ENCODE measurements at places on chromosomes 3 and 15.

- no peak for DNase-seq
These were observed 13.7 kb upstream of the ALCAM start for GRCh38 chr3:105352976-105353375.

DNA sequence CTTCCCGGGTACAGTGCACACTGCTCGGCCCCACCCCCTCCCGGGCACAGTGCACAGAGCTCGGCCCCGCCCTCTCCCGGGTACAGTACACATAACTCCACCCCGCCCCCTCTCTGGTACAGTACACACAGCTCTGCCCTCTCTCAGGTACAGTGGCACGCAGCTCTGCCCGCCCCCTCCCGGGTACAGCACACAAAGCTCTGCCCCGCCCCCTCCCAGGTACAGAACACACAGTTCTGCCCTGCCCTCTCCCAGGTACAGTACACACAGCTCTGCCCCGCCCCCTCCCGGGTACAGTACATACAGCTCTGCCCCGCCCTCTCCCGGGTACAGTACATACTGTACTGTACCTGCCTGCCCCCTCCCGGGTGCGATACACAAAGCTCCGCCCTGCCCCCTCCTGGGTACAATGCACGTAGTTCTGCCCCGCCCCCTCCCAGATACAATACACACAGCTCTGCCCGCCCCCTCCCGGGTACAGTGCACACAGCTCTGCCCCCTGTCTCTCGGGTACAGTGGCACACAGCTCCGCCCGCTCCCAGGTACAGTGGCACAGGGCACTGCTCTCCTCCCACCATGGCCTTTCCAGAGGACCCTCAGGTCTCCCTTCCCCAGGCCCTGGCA is 16.4 kb upstream of the PRR20G start:
- DNase-seq = no peak

DNA sequence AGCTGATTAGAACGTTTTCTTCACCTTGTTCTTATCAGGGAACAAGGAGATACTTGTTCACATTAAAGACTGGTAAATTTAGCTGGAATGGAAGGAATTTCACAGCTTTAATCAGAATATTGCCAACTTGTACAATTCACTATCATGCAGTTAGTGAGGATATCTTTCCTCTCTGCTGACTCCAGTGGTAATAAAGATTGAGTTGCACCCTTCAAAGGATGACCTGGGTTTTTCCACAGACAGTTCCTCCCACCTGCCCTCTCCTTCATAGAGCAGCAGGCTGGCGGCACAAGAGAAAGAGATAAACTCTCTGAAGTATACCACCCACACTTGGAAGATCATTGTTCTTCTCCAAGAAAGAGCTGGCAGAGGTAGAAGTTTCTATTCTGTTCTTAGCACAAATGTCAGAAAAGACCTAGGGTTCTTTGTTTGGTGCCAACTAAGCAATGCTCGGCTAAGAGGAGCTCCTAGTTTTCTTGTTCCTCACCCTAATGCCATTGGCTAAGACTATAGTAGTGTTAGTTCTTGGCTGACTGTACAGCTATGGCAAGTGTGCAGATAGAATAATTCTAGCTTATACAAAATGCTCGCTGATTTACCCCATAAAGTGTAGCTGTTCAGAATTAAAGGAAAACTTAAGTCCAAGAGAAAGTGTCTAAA is 169.1 kb downstream of the CLSTN2 start:
- DNase-seq = no peak

DNA sequence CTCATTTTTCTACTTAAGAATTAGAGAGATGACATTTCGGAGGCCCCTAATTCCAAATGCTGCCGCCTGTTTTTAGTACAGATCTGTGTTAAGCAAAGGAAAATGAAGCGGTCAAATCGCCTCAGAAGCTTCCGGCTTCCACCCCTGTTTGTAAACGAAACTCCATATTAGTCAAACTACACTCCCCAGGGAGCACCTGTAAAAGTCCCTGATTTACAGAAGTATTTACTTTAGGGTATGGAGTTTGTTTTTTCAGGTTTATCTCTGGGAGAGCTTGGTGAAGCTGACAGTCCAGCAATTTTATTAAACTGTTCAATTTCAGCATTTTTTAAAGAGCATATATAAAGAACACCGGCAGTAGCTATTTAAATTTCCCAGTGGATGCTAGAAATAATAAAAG is 319.8 kb downstream of the FHIT start:
- DNase-seq = no peak

DNA sequence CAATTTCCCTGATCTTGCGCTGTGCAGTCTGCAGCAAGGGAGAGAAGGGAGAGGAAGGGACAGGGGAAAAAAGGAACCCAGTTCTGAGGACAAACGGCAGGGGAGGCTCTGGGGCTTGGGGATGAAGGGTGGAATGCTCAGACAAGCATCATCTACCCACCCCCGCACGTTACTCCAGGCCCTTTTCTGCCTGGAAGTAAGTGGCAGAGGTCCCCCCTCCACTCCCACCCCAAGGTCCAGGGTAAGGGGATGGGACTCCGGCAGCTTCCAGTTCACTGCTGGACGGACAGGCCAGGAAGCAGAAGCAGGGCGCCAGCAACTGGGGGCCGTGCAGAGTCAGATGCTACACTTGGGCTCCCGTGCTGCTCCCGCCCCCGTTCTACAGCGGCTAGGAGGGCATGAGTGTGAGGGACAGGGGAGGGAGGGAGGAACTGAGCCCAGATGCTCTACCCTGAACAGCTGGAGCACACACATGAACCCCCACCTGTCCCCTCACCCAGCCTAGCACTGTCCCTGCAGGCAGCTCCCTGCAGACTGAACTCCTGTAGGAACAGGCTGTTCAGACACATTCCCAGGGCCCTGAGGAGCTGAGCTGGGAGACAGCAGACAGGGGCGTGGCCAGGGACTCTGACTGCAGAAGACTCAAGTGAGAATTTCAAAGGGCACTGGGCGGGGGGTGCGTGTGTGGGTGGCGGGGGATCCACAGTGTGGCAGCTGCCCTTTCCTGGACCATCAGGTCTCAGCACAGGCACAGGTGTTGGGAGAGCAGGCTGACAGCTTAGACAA is 59.7 kb downstream of the SENP2 start:
- DNase-seq = no peak

DNA sequence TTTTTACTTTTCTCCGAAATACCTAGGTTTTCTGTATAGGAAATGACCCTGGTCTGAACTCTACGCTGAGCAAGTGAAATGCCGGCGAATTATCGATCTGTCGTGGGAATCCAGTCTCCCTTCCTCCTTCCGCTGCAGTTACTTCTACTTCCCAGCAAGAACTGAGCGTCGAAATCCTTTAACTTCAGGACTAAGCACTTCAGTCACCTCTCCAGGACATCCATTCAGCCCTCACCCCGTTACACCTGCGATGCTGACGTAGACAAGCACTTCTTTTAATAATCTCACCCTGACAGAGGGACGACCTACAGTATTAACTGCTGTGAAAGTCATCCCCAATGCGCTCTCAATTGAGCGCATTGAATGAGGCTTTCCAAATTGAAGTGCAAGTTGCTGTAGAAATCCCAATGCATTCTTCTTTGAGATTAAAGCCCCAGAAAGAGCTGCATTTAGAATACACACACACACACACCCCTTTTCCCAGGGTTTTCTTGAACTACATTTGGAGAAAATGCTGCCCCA is 1.3 kb downstream of the TOP2B start:
- DNase-seq = no peak

GRCh38 chr15:85555875-85556617 is 175.6 kb downstream of the AKAP13 start:
- DNase-seq = no peak

DNA sequence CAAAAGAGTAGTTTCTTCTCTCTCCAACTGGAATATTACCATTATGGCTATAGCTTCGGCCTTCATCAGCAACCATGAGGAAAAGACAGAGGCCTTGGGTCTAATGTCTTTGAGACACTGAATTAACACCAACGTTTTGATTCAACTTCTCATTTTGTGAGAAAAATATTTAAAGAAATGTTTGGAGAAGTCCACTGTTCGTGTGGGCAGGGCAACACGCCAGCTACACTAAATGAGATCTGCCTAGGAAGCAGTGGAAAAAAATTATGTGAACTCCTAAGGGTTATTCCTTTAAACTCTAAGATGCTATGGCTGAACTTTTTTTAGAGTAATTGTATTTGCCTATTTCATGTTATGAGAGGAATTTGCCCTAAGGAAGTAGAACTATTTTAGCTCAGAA is 41.8 kb downstream of the NCEH1 start:
- no peak for DNase-seq

DNA sequence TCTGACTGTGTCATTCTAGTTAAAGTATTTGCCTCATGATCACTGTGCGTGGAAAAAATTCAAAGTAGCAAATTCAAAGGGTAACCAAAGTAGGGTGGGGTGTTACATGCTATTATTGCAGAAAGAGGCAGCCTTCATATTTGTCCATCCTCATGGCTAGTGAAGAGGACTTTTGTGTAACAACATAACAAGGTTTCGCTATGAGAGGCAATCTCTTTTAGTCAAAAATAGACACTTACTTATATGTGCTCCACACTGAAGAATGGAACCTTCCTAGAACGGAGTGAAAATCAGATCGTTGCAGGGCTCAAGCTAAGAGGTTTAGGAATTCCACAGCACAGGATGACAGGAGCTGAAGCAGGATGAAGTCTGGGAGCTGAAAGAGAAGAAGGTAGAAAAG is 345.1 kb upstream of the CBLB start:
- no peak for DNase-seq

GRCh38 chr3:127692501-127693335 is 20.0 kb downstream of the ABTB1 start:
- no peak for DNase-seq

DNA sequence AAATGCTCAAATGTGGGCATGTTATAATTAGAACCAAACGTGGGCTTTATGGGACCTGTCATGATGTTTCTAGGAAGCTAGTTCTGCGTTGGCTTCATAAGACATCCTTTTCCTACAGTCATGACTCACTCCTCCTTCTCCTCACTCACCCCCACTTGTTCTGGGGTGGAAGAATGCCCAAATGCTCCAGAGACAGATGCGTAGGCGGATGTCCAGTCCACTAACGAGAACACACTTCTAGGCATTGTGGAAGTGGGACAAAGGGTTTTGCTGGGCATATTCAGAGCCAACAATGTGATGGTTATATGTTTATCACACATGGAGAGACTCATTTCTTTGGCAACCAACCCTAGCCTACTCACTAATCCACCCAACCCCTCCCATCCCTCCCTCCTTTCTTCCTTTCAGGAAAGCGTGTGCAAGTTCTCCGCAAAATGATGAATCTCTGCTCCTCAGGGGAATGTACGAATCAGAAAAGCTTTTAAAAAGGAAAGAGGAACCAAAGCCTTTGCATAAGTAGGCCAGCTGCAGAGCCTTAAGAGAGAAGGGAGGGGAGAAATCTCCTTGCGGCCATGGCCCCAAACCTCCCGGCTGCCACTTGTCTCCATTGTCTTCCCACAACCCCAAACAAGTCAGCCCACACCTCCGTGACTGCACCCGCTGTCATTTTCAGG is 123.0 kb upstream of the SPRED1 start:
- peak; percentile 6 for DNase-seq

- no peak for DNase-seq
These were observed 92.4 kb downstream of the CLDN1 start for GRCh38 chr3:190229632-190230424.

DNA sequence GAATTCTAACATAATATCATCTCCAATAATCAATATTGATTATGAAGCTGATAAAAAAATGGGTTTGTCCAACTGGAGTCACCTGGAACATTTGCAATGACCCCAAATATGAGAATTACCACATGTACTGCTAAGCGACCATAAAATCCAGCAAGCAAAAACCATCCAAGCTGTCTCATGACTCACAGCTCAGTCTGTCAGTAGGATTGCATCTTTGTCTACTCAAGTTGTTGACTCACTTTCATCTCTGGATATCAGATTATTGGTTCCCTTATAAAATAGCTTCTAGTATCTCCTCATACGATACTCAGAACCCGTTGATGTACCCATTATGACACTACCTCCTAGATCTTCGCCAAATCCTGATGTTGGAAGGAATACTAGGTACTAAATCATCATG is 209.8 kb upstream of the ATP11B start:
- no peak for DNase-seq

- no peak for DNase-seq
These were observed 2.4 kb downstream of the DRD3 start for GRCh38 chr3:114176487-114176886.

- no peak for DNase-seq
These were observed 178.2 kb upstream of the TGFBR2 start for GRCh38 chr3:30428251-30428650.

DNA sequence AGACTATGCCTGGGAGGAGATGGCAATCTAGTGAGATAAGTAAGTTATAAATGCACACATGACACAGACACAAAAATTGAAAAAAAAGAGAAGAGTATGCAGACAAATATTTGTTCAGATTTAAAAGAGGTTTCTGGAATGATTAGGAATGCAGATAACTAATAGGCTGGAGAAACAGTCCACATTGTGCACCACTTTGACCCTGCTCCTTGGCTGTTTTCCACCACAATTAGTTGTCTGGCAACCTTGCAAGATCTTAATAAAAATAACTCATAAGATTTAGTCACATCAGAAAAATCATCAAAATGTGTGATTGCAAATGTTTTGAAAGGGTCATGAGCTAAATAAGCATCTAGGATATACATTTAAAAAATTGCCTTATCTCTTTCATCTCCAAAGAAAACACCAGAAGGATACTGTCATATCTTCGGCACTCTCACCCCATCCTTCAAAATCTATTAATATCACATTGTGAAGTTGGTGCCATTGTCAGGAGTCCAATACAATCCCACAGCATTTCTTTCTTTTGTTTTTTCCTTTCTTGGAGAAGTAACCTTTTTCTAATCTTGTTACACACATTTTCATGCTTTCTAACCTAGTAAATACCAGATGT is 153.7 kb upstream of the KCNMB2 start:
- no peak for DNase-seq

- DNase-seq = no peak
These were observed 104.8 kb upstream of the WNT5A start for GRCh38 chr3:55591888-55592287.

DNA sequence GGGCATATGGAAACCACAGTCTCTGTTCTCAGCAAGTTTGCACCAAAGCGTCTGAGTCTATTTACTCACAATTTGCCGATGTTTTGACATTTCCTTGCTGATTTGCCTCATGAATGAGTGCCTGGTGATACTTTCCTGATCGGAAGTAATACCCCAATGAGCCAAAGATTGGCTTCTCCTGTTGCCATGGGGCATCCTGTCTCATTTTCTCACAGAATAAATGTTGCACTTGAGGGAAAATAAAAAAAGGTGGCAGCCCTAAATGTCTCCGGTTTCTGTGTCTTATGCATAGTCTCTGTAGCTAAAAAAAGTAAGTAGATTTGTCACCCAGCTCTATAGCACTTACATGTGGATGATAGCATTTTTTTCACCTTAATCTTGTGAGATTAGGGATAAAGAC is 73.7 kb upstream of the CADPS start:
- no peak for DNase-seq

GRCh38 chr15:40320931-40321371 is 2.5 kb upstream of the INAFM2 start:
- no peak for DNase-seq

DNA sequence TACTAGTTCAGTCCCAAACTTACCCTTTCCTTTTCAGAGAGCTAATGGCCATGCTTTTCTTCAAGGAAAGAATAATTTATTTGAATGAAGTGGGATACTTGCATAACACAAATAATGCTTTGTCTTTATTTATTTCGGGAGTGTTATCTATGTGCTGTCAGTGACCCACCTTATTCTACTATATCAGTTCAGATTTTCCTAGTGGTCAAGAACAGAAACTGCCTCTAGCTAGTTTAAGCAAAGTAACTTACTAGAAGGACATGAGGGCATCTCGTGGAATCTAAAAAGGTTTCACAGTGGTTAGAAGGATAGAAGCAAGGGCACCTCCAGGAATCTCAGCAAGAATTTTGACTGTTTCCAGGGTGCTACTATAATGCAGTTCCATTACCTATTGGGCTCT is 3.8 kb upstream of the TIMMDC1 start:
- no peak for DNase-seq

- DNase-seq = no peak
These were observed 40.5 kb upstream of the MAGEF1 start for GRCh38 chr3:184752361-184752760.
